NCI-H345 (cell line): ENCODE measurements at places on chromosomes 7 and 10.

DNA sequence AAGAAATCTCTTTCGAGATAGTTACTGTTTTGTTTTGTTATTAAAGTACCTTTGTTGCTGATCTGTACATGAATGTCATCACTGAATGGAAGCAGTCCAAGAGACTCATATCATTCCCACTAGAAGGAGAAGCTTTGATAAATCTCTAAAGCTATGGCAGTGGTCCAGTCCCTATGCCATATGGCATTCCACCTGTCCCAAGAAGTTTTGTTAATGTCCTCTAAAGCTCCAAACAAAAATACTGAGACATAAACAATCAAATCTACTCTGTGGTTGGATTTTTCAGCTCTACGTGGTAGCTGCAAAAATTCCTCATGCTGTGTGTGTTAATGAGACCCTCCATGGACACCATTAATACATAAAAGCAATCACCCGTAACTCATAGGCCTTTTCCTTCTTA, 94.1 kb downstream of the LRRN3 start:
- DNase-seq = no peak

DNA sequence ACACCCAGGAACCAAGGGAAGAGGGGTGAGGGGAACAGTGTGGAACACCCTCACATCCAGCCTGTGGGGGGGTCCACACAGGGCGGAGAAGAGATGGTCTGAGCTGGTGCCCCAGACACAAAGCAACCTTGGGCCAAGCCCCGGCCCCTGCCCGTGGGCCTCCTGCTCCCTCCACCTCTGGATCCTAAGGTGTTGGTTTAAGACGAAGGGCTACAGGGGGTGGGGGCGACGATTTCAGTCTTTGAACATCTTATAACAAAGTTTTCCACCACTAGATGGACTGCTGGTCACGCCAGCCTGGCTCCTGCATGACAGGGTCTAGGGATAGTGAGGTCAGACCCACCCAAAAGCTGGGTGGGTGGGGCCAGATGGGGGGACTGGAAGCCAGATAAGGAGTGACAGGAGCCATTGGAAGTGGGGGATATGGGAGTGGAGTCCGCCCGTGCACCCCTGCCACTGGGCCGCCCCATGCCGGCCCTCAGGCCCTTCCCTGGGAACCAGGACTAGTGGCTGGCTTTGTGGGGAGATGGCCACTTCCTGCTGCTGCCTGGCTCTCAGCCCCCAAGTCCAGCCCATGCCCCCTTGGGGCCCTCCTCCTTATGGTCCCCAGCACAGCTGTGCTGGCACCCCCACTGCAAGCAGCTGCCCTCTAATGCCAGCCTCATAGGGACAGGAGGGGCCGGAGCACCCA, 98.4 kb downstream of the RGS10 start:
- no peak for DNase-seq

- DNase-seq = no peak
Observed at GRCh38 chr7:105674200-105674920, 93.1 kb upstream of the EFCAB10 start.

- no peak for DNase-seq
Observed at GRCh38 chr7:43325595-43325994, 213.1 kb downstream of the HECW1 start.

DNA sequence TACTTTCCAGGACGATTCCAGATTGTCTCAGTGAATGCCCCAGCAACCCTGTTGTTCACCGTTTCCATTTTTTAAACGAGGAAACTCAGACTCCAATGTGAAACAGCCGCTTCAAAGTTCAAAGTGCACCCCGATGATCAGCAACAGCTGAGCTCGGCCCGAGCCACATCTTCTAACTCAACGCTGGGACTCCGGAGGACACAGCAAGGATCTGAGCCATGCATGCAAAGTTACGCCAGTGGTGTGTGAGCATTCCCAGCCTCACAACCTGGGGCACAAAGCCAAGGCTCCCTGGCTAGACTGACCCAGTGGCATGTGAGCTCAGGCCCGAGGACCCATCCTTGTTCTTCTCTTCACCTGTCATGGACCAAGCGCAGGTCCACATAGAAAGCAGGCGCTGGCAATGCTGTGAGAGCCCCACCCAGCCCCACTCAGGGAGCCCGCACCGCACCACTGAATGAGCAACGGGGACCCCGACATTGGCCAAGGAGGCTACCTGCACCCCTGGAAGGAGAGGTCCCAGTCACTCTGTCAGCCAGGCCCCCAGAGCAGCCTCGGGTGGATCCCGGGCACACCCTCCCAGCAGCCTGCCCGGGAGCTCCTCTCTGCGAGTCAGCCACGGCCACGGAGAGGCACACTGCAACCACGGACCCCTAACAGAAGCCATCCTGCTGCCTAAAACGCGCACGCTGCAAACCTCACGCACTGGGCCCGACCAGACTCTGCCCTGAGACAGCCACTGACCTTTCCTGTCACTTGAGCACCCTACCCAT, 82.9 kb downstream of the MAD1L1 start:
- DNase-seq = no peak

GRCh38 chr10:80471001-80471400, 16.9 kb downstream of the TSPAN14 start:
- no peak for DNase-seq

DNA sequence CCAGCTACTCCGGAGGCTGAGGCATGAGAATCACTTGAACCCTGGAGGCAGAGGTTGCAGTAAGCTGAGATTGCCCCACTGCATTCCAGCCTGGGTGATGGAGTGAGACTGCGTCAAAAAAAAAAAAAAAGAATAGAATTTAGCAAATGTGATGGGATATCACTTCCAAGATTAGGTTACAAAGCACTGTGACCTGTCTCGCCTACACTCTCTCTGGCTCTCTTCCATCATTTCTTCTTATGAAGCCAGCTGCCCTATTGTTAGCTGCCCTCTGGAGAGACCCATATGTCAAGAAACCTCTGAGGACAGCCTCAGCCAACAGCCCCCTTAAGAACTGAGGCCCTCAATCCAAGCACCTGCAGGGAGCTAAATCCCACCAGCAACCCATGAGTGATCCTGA, 28.2 kb downstream of the ARHGAP21 start:
- no peak for DNase-seq

GRCh38 chr10:55509168-55509567, 708.1 kb upstream of the PCDH15 start:
- no peak for DNase-seq

DNA sequence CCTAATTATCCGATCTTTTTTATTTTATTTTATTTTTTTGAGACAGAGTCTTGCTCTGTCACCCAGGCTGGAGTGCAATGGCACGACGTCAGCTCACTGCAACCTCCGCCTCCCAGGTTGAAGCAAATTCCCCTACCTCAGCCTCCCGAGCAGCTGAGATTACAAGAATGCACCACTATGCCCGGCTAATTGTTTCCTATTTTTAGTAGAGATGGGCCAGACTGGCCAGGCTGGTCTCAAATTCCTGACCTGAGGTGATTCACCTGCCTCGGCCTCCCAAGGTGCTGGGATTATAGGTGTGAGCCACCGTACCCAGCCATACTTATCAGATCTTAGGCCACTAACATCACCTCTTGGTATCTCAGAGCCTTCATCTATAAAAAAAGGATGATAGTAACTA, 4.9 kb downstream of the SLC25A13 start:
- DNase-seq = no peak

GRCh38 chr7:134778941-134779740, at the start of gene CALD1:
Gene CALD1, plus strand, starts transcription at chr7:134779634. Its CDS starts 88,100 bp downstream, at chr7:134867734.
- DNase-seq = no peak

- DNase-seq = no peak
Observed at GRCh38 chr10:44997105-44997748, 3.5 kb upstream of the ZNF22 start.

GRCh38 chr7:39631736-39632308, 8.4 kb downstream of the RALA start:
- DNase-seq = no peak

DNA sequence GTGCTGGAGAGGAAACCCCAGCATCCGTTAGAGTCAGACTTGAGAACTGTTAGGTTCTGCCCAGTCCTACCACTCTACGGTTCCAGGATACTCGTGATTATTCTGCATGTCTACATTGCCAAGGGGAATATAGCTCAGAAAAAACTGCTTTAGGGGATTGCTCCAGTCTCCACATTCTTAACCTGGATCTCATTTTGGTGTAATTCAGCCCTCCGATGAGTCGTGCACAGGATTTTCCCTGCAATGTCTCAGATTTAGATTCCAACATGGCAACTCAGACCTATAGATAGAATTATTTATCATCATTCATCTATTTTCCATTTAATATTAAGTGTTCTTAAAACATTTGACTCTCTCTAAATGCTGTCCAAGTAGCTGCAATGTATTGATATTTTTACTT, 121.1 kb upstream of the ZEB1 start:
- DNase-seq = no peak

DNA sequence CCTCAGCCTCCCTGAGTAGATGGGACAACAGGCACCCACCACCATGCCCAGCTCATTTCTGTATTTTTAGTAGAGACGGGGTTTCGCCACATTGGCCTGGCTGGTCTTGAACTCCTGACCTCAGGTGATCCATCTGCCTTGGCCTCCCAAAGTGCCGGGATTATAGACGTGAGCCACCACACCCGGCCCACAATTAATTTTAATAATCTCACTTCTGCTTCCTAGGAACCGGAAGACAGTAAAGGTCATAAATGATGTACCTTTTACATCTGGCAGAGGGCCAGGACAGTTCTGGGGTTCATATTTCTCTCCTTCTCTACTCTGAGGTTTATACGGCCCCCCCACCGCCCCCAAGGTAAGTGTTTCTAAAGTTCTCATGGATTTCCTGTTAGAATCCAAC, 31.2 kb upstream of the AOAH start:
- no peak for DNase-seq

DNA sequence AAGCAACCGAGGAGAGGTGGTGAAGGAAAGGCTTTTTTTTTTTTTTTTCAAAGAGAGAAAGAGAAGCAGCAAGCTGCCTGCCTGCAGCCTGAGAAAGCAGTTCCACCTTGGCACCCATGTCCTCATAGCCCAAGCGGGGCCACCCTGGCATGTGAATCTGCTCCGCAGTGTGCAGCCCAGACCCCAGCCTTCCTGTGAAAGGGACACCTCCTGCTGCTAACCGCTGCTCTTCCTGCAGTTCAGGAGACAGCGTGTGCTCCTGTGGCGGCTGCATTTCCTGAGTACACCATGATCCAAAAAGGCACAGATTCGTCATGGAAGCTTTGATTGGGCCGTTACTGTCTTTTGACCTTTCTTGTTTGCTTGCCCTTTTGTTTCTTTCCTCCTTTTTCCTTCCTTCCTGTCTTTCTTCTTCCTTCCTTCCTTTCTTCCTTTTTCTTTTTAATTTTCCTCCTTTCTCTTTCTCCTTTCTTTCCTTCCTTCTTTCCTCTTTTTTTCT, 38.1 kb downstream of the IKZF1 start:
- no peak for DNase-seq

DNA sequence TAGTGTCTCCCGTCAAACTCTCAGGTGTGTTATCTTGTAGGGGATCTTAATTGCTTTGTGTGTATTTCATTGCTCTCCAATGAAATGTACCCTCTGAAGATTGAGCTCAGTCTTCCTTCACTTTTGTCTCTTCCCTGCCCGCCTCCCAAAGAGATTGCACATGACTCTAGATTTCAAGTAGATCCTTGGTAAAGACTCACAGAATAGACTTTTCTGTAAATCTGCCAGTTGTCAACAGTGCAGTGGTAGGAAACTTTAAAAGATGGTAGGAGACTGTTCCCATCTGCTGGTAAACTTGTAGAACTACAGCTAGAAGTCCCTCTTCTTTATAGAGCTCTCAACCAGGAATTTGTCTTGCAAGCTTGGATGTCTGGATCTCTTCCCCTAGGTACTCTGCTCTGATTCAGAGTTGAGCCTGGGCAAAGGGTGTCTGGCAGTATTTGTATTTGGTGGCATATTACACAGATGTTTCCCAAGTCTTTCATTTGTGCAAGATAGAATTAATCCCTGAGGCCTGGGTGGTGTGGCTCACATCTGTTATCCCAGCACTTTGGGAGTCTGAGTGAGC, 9.6 kb downstream of the CCL26 start:
- peak; percentile 53 for DNase-seq

- DNase-seq = no peak
Observed at GRCh38 chr10:23201837-23202236, 9.7 kb downstream of the PTF1A start.

- no peak for DNase-seq
Observed at GRCh38 chr10:49323171-49323895, 24.4 kb downstream of the C10orf71 start.

DNA sequence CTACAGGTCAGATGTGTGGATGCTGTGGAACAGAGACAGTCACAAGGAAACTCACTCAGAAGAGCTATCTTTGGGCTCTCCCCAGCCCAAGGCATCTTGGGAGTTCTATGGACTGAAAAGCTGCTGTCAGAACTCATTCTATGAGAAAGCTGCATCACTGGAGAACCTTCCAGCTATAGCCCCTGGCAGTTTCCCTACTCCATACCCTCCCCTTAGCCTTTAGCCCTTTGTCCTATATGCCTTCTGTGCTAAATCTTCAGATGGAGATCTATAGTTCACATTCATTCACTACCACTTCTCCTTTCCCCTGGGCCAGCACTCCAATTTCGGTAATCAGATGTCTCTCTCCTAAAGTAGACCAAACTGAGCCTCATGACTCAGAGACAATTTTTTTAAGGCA, 6.9 kb downstream of the WNT8B start:
- DNase-seq = no peak

DNA sequence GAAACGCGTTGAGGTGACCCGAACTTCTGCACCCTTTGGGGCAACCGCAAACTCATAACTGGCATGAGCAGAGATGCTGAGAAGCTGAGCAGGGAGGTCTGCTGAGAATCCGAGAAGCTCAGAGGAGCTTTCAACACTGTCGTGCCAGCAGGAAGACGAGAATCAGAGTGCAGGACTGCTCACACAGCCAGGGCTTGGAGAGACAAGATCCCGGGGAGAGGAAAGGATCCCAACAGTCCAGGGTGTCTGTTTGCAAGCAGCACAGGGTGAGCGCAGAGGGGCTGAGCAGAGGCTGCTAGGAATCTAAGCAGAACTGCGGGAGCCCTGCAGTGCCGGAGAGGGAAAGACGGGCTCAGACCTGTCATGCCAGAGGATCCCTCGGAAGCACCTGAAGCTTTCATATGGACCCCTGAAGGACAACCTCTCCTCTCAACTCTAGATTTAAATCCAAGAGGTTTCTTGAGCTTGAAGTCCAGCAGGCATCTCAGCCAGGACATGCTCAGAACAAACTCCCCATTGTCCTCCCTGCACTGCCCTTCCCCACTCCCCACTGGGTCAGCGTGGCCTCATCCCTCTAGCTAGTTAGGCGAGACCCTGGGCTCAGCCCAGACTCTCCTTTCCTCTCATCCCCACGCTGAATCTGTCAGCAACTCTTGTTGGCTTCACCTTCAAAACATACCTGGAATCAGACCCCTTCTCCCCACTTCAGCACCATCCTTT, 40.7 kb downstream of the FOXL3 start:
- DNase-seq = no peak

- no peak for DNase-seq
Observed at GRCh38 chr10:87635498-87636312, 24.0 kb upstream of the PAPSS2 start.

GRCh38 chr7:587767-588166, 68.1 kb upstream of the PDGFA start:
- no peak for DNase-seq
